Neural crest cell (in vitro differentiated cells): ENCODE measurements at places on chromosomes 12 and 14.

DNA sequence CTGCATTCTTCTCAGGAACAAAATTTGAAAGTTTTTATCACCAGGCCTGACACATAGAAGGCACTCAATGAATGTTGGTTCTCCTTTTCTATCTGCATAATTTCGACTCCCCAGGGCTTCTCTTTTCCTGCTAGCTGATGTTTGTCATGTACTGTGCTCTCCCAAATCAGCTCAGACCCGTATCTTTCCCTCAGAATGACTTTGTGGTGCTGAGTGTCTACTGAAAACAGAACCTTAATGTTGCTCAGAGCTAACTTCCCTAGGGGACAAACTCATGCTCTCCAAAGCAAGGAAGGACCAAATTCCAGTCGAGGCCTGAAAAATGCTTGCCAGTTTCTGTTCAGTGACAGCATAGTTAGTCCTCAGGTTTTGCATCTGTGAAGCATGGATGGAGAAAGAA is 1.9 kb downstream of the ARHGDIB start:
- no peak for DNase-seq

GRCh38 chr14:51774209-51774608 is 86.2 kb upstream of the GNG2 start:
- no peak for DNase-seq

DNA sequence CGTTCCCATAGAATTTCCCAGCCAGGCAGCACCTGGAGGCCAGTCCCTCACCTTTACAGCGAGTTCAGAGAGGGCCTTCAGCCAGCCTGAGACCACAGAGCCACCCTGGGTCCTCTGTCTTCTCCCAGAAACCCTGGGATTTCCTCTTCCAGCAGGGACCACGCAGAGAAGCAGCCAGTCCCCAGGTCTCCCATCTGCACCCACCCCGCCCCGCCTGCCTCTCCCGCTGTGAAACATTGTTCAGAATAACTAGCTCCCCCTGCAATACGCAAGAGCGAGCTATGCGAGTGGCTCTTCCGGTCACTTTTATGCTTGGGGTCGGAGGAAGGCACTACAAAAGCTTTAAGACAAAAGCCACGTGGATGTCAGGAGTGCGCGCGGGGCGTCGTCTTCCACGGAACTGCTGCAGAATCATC is 77.8 kb downstream of the SERPINA3 start:
- DNase-seq, result no peak

GRCh38 chr12:90163975-90164374 is 455.3 kb upstream of the ATP2B1 start:
- DNase-seq, result no peak

DNA sequence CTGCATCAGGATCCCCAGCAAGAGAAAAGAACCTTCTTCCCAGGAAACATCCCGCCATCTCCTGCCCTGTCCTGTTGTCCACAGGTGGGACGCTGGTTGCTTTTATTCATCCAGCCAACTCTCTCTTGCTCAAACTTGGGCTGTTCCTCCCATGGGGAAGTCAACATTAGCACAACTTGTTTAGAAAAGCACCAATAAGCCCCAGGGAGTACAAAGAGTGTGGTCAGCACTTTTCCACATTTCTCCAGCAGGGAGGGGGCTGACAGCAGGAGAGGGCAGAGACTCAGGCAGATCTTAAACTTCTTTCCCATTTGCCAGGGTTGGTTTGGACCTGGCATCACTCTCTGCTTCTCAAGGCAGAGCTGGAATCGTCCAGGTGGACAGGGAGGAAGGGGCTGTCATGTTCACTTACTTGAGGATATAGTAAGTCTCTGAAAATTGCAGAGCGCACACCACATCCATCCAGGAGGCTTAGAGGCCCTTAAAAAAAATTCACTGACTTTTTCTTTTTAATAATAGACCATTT is 74.9 kb downstream of the RBM19 start:
- DNase-seq, result no peak

- DNase-seq, result no peak
Measured at GRCh38 chr14:35247777-35248475, 44.3 kb upstream of the PSMA6 start.

DNA sequence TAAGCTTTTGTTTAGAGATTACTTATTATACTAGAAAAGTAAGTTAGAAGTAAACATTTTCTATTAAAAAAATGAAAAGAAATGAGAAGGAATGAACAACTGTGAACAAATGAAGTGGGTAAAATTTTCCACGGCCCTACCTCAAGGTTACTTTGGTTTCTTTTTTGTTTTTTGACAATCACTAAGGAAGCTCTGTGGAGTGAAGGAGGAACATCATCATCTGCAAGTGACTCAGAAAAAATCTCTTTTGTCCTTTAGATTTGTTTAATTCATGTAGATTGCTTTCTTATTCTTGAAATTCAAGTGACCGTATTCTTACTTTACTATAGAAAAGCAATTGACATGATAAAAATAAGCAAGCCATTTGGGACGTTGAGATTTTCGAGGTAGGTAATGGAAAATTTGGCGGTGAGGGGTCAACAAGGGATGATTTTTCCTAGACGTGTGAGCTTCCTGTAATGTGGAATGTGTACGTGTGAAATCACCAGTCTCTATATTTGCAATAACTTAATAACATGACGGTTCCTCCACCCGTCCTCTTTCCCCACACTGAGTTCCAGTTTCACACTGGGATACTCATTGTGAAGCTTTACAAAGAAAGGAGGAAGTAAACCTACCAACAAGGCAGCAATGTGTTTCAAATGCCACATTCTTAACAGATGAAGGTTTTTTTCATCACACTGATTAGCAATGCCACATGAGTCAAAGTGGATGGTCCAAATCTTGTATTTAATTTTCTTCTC is 62.3 kb upstream of the EGLN3 start:
- no peak for DNase-seq

GRCh38 chr14:87940382-87940781 is 52.6 kb downstream of the GALC start:
- DNase-seq, result no peak

- peak; percentile 78 for DNase-seq
Measured at GRCh38 chr12:52865090-52865944, 16.5 kb upstream of the KRT78 start.

GRCh38 chr12:23581913-23582312 is 367.6 kb downstream of the SOX5 start:
- no peak for DNase-seq

DNA sequence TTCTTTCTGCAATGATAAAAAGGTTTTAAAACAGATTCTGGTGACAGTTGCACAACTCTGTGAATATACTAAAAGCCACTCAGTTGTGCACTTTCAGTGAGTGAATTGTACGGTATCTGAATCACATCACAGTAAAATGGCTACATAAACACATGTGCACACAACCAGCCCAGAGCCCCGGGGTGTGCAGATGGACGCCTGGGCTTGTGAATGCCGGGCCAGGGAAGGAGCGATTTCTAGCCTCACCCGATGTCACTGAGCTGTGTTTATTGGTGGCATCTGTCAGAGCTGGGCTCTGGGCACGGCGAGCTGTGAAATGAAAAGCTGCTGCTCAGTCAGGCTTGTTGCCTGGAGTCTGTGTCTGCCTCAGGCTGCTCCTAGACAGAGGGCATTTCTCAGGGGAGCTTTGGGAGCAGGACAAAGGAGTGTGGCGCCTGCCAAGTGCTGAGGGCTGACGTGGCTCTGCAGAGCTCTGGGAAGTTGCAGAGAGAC is 25.9 kb downstream of the RHOF start:
- DNase-seq, result no peak

- DNase-seq, result no peak
Measured at GRCh38 chr12:56803750-56804149, 40.6 kb downstream of the HSD17B6 start.

- DNase-seq, result no peak
Measured at GRCh38 chr12:126734710-126735109, 1532.3 kb upstream of the TMEM132C start.

DNA sequence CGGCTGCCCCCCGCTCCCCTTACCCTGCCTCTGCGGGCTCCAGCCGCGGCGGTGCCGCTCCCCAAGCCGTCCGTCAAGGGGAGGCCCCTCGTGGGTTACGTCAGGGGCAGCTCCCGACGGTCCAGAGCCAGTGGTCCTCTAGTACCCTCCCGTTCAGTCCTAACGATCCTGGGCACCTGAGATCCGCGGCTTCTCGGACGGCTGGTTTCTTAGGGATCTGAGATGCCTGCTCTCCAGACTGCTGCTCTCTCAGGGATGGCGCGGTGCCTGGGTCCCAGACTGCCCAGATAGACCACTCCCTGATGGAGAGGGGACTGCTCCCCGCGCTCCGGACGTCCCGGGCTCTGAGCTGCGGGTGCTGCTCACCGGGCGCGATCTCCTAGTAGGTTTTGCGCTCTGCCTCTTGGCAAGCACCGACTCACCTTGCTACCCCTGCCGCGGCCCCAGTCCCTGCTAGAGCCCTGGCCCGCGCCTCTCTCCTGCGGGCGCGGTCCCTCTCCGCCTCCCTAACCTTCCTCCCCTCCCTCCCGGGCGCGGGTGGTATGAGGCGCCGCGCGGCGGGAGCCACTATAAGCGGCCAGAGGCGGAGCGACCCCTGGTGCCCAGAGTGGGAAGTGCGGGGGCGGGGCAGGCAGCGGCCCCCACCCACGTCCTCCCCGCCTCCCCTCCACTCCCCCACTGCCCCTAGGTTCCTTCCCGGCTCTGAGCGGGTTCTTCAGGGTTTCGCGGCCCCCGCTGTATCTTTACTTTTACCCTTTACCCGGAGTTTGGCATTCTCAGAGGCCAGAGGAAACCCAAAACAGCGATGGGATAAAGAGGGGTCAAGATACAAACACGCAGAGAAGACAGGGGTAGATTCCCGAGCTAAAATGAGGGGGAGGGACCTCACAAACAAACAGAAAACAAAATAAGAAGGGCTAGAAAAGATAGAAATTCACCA is at the start of gene C1QL4:
Gene C1QL4 (minus strand): TSS at position 544 of the 940 bp plus-strand sequence. CDS start 711 bp downstream, outside the sequence.
- peak; percentile 98 for DNase-seq

DNA sequence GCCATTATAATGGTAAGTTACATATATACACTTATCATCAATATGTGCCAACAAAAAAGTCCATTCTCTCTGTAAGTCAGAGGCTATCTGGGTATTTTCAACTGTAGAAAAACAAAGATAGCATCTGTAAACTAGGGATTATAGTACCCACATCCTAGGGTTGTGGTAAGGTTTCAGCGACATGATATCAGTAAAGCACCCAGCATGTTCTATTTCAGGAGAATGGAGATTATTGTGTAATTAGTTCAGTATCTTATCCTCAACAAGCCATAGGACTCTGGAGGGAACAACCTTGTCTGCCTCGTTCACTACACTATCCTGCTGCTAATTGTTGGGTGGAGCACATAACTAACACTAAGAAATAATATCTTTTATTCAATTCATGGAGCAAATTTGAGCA is 19.7 kb upstream of the CKAP4 start:
- DNase-seq, result no peak

DNA sequence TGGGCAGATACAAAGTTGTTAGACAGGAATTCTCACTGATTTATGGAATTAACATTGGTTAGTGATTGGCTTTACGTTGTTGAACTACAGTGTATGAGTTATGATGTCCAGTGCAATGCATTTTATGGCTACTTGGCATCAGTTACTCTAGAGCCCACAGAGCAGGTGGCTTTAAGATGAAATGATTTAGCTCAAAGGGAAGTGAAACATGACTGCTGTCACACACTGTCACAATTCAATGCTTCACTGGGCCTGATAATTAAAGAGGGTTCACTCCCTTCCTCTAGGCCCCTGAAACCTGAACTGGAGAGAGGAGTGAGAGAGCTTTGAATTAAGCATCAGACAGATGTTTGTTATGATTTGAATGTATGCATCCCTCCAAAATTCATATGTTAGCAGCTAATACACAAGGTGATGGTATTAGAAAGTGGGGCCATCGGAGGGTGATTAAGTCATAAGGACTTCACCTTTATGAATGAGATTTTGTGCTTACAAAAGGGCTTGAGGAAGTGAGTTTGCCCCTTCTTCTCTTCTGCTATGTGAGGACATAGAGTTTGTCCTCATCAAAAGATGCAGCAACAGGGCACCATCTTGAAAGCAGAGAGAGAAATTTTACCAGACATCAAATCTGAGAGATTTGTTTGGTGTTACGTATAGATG is 175.8 kb upstream of the GRIN2B start:
- DNase-seq, result no peak

- DNase-seq, result no peak
Measured at GRCh38 chr12:39975374-39975918, 130.4 kb downstream of the SLC2A13 start.

- no peak for DNase-seq
Measured at GRCh38 chr12:106010741-106011140, 128.0 kb downstream of the NUAK1 start.

- no peak for DNase-seq
Measured at GRCh38 chr12:80509781-80510556, 65.9 kb downstream of the PTPRQ start.

GRCh38 chr12:113267621-113268020 is 46.4 kb downstream of the TPCN1 start:
- DNase-seq, result no peak

DNA sequence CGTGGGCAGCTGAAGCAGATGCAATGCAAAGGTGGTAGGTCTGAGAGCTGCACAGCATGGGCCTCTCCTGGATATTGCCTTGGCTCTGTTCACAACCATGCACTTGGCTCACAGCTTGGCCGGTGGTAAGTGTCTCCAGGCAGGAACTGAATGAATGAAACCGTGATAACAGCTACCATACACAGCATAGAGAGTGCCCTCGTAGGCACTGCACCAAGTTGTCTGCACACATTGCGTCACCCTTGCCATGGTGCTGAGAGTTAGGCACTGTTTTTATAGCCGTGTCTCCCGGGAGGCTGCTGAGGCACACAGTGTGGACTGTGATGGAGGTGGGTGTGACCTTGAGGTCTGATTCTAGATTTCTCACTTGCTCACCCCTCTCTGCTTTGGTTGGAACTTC is 157.6 kb upstream of the VASH1 start:
- DNase-seq, result no peak

DNA sequence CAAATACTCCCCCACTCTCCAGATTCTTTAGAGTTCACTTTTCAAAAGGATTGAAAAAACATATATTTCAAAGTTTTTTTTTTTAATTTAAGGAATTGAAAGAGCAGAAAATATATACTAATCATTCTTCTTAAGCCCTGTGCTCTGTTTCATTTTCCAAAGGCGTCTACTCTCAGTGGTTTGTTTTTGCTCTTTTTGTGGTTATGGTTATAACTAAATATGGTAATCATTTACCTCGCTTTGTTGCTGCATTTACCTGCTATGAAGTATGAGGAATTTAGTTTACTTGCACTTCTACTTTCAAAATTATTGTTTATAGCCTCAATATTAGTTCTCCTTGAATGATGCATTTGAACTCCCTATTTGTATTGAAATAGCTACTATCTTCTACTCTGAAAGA is 55.9 kb upstream of the LRRK2 start:
- no peak for DNase-seq

GRCh38 chr12:57416039-57416996 is 14.5 kb downstream of the R3HDM2 start:
- DNase-seq, result no peak

DNA sequence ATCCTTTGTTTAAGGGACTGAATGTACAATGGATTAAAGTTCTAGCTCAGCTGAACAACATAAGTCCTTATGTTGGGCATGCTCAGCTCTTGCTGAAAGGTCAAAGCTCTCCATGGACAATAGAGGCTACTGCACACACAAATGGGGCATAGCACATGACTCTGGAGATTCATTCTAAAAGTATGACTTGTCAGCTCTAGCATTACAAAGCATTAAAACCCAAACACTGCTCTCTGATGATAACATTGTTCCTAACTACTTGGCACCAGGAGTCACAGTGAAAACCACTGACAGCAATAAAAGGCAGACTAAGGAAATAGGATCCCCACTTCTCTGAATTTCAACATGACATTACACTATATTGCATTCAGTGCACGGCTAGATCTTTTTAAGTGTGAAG is 21.9 kb upstream of the FSCB start:
- DNase-seq, result no peak
